Esophagus squamous epithelium (tissue), 5 donors: ENCODE measurements at places on chromosomes 6 and 20.

DNA sequence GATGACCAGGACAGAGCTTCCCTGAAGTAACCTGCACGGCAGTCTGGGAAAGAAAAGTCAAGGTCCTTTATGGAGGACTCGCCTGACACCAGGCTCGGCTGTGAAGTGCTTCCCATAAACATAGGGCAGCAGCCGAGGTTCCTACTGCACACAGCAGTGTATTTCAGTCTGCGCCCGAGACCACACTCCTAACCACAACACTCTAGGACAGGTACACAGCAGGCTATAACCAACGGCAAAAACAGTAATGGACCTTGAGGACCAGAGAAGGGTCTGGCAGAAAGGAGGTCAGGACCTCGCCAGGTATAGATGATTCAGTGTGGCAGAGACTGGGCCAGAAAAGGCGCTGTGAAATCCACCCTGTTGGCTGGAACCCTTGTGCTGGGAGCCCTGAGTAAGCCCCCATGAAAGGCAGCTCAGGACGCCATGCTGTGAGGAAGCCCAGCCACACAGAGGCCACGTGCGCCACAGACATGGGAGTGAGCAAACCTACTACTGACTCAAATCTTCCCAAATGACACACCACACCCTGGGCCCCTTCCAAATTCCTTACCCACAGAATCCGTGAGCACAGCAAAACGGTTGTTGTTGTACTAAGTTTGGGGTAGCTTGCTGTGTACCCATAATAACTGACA is 129.6 kb upstream of the CST7 start:
- H3K4me1 ChIP-seq, result no peaks in the 10 kb centered on the region
- H3K27me3 ChIP-seq, result no peaks in the 10 kb centered on the region
- H3K4me3 ChIP-seq, result no peak overlapping the region
- no peak for DNase-seq
- H3K27ac ChIP-seq, result no peak overlapping the region
- H3K36me3 ChIP-seq, result no peaks in the 10 kb centered on the region

DNA sequence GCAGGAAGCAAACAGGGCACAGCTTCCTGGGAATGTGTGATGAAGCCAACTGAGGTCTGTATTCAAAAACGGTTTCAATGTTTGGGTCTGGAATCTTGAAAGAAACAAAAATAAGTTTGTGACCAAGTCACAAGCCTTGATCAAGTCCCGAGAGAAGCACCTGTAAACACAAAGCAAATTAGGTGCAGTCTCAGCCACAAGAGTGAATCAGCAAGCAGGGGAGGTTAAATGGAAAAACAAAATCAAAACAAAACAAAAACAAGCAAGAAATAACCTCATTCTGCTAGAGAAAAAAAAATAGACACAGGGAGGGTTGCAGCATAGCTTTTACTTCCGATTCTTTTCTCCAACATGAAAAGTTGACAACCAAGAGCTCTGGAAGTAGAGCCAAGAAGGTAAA is 201.7 kb downstream of the CLIC5 start:
- H3K27ac ChIP-seq, result no peak overlapping the region
- no peak for DNase-seq
- no peak overlapping the region for H3K4me3 ChIP-seq
- H3K27me3 ChIP-seq, result no peaks in the 10 kb centered on the region

- H3K27me3 ChIP-seq, result no peaks in the 10 kb centered on the region
- no peak overlapping the region for H3K27ac ChIP-seq
- H3K4me1 ChIP-seq, result peaks cover 5% of the 10 kb centered on the region
- H3K36me3 ChIP-seq, result no peaks in the 10 kb centered on the region
- no peak for DNase-seq
Observed at GRCh38 chr6:56445818-56446217, 196.9 kb downstream of the DST start.

GRCh38 chr6:71544906-71545305 is 256.3 kb downstream of the OGFRL1 start:
- no peaks in the 10 kb centered on the region for H3K4me1 ChIP-seq
- no peak overlapping the region for H3K27ac ChIP-seq
- H3K36me3 ChIP-seq, result no peaks in the 10 kb centered on the region
- no peaks in the 10 kb centered on the region for H3K27me3 ChIP-seq
- no peak for DNase-seq

GRCh38 chr6:11931296-11932035 is 80.6 kb upstream of the HIVEP1 start:
- H3K27me3 ChIP-seq, result no peaks in the 10 kb centered on the region
- H3K4me1 ChIP-seq, result no peaks in the 10 kb centered on the region

GRCh38 chr20:15332711-15333160 is 995.3 kb upstream of the FLRT3 start:
- no peak for DNase-seq
- no peak overlapping the region for H3K4me3 ChIP-seq
- H3K36me3 ChIP-seq, result no peaks in the 10 kb centered on the region
- no peaks in the 10 kb centered on the region for H3K4me1 ChIP-seq
- H3K27me3 ChIP-seq, result no peaks in the 10 kb centered on the region

GRCh38 chr20:25188218-25188617 is 7.3 kb upstream of the ENTPD6 start:
- DNase-seq, result no peak
- H3K4me3 ChIP-seq, result no peak overlapping the region

DNA sequence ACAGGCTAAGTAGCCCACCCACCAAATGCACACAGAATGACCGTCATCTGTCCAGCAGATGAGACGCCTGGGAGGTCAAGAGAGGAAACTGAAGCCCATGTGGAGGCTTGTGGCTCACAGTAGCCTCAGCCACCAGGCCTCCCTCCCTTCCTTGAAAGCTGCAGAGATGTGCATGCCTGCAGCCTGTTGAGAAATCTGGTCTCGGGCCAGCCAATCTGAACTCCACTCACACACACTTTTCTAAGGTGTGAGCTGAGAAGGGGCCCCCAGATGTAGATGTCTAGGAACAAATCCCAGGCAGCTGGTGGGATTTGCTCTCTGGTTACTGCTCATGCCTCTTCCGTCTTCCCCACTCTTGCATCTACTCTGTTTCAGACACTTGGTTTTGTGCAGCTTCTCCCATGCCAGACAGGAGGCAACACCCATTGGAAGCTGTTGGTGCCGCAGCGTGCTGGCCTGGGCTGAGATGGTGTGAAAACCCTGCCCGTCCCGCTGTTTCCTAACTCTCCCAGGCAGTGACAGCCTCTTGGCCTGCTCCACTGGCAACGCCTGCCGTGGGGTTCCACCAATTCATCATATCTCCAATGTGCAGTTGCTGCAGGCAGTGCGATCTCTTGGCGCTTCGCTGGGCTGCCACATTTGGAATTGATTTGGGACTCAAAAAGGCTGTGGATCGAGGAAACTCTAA is 24.1 kb upstream of the PAX1 start:
- peak overlapping the region; percentile 43 for H3K27ac ChIP-seq
- H3K27me3 ChIP-seq, result no peaks in the 10 kb centered on the region
- no peaks in the 10 kb centered on the region for H3K36me3 ChIP-seq
